ENCODE measurements at places on chromosomes 5 and 9.

DNA sequence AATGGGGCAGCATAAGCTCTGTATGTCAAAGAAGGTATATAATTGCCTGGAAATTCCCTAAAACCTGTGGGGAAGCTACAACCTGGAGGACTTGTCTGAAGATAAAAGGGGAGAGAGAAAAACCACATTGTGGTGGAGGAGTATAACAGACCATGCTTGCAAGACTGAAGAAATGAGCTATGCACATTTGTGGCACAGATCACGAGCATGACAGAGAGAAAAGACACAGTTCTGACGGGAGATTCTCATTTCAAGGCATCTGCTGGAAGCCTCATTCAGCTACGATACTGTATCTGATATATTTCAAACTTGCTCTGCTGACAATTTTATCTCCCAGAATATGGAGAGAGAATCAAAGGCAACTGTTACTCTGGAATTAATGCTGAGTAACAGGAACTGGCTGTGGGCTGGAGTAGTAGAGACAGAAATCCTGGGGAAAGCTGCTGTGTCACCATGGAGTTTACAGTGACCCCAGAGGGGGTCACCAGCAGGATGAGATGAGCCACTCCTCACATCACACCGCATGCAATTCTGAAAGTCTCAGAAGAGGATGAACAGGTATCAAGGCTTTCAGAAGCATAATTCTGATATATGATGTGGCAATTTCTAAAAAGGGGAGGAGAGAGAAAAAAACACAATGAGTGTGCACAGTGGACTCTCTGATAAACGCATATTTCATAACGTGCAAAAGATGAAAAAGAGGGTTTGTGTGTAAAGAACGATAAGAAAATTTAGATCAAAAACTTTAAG lies 528.8 kb downstream of the IRX1 start:
- DNase-seq = no peak

DNA sequence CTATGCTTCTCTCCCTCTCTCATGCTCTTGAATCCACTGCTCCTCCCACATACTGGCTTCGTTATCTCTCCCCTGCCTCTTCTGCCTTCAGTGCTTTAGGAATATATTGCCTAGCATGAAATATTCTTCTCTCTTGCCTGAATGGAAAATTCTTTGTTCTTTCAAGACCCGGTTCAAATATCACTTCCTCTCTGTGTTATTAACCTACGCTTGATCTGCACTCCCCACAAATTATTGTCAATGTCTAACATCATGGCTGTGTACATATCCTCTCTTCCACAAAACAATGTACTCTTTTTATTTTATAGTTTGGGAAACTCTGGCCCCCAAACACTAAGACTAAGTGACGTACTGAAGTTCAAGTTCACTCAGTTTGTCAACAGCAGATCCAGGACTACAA lies 211.0 kb downstream of the SEC61B start:
- no peak for DNase-seq

- DNase-seq = no peak
Measured at GRCh38 chr5:107270561-107270960, 400.2 kb downstream of the EFNA5 start.

DNA sequence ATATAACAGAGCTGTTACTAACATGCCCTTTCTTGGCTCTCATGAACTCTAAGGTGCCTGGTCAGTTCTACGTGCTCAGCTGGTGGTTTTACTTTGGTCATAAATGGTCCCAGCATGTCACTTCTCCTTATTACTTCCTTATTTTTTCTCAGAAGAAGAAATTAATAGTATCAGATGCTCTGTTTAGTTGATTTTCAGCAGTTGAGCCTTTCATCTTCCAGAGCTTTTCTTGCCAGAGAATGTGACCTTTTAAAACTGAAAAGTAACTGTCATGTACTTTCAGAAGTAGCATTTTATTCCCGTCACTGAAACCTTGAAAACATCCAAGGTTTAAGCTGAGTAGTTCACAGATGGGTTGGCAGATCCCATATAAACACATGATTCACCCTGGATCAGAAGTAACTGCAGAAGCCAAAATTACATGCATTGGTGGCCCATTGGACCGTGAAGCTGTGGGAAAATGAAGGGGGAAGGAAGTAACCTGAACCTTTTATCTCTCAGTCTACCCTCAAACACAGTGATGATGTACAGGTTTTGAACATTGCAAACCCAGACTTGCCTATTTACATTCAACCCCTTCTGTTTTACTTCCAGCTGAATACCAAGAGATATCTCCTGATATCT lies 50.5 kb downstream of the HACD4 start:
- peak; percentile 82 for DNase-seq

Measured in HCEC 1CT (cell line).